H9 (cell line): ENCODE measurements at places on chromosomes 1 and 21.
A peak's percentile ranks its signal among the peaks of the same experiment; 100 is the strongest.

DNA sequence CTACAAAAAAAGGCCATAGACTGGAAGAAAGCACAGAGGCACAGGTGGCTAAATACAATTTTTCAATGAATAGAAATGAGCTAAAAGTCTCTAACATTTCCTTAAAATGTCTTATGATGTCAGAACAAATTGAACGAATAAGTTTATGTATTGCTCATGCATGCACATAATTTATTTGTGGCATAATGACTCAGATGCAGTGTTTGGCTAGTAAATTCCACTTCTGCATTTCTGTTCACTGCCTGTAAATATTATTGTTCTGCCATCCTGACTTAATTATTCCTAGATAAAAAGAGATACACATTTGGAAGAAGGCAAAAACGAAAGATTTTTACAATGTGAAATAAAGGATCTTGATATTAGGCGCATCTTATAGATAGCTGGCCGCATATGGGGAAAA lies 26.6 kb upstream of the EXO1 start:
- no peak for DNase-seq
- H3K36me3 ChIP-seq, result no peaks in the 10 kb centered on the region
- H3K4me3 ChIP-seq, result no peak overlapping the region
- no peak overlapping the region for H3K27ac ChIP-seq

GRCh38 chr1:170305777-170306512 lies 160.2 kb downstream of the NTMT2 start:
- H3K27me3 ChIP-seq, result no peaks in the 10 kb centered on the region
- H3K36me3 ChIP-seq, result no peaks in the 10 kb centered on the region
- H3K27ac ChIP-seq, result no peak overlapping the region
- H3K4me1 ChIP-seq, result no peaks in the 10 kb centered on the region
- DNase-seq, result no peak

GRCh38 chr1:240497908-240498307 lies 114.0 kb downstream of the GREM2 start:
- H3K36me3 ChIP-seq, result no peaks in the 10 kb centered on the region
- no peak overlapping the region for H3K4me3 ChIP-seq
- 0 out of 2 replicates have a peak, but pooled peaks cover 5% of the 10 kb centered on the region for H3K4me1 ChIP-seq
- H3K27me3 ChIP-seq, result no peaks in the 10 kb centered on the region; the same call in 1 of the 2 replicates
- no peak overlapping the region for H3K27ac ChIP-seq

DNA sequence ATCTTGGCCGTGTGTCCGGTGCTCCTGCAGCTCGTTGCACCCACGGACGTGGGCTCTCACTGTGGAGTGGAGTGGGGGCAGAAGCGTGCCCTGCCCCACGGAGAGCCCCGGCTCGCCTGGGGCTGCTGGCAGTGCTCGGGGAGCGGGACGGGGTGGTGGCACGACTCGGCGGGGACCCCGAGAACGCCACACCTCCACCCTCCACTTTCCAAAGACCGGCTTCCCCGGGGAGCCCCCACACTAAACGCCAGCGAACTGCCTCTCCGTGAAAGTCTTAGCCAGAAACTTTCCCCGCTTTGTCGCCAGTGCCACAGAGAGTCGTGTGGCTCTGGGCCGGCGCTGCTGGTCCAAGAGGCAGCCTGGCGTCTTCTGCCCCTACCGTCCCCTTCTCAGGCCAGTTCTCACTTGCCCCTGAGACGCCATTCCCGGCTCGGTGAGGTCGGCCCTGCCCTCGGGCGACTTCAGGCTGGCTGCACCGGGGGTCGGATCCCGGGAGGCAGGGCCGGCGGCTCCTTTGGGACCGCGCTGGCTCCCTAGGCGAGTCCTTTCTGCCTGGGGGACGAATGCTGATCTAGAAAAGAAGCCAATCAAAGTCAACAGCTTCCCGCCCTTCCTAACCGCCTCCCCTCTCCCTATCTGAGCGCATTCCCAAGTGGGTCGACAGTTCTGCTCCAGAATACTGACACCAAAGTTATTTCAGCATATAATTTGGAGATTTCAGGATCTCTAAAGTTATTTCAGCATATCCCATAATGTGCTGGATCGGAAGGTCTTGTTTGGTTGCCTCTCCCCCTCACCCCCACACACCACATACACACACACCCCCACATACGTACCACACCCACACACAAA lies 2.6 kb upstream of the SAMD13 start:
- H3K4me3 ChIP-seq, result peak overlapping the region; percentile 93
- peaks cover 10% of the 10 kb centered on the region; the same call in 1 of the 2 replicates for H3K4me1 ChIP-seq
- H3K27ac ChIP-seq, result no peak overlapping the region
- H3K27me3 ChIP-seq, result no peaks in the 10 kb centered on the region

DNA sequence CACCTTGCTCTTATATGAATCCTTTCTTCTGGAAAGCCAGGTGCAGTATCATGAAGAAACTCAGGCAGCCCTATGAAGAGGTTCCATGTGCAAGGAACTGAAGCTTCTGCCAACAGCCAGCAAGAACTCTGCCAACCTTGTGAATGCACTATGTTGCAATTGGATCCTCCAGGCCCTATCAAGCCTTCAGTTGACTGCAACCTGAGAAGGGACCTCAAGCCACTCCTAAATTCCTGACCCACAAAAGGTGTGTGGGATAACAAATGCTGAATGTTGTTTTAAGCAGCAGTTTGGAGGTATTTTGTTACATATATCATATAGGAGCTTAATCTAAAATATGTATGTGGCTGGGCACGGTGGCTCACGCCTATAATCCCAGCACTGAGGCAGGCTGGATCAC lies 84.0 kb downstream of the RERE start:
- peaks cover 5% of the 10 kb centered on the region; the same call in 1 of the 2 replicates for H3K4me1 ChIP-seq
- no peak overlapping the region for H3K27ac ChIP-seq
- DNase-seq, result no peak
- H3K4me3 ChIP-seq, result no peak overlapping the region
- no peaks in the 10 kb centered on the region for H3K27me3 ChIP-seq
- peaks cover 22% of the 10 kb centered on the region for H3K36me3 ChIP-seq

DNA sequence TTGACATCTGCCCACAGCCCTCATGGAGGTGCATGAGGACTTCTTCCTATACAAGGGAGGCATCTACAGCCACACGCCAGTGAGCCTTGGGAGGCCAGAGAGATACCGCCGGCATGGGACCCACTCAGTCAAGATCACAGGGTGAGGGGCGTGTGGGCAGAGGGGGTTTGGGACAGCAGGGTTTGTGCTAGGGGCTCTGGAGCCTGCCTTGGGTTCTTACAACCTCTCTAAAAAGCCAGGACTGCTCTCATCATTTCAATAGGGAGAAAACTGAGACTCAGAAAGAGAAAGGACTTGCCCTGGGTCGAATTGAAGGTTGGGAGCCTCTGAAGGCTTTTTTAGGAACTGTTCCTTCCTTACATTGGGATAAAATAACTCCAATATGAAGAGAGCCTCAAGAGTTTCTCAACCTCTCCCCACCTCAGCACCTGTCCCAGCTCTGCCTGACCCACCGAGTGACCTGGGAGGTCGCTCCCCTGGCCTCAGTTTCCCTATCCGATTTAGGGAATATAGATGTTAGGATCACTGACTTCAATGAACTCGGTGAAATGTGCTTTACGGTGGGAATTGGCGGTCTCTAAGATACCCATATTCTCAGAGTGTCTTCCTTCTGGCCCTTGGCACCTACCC lies 9.5 kb downstream of the TINAGL1 start:
- no peaks in the 10 kb centered on the region for H3K27me3 ChIP-seq
- H3K36me3 ChIP-seq, result no peaks in the 10 kb centered on the region; the same call in 2 of the 3 replicates
- H3K27ac ChIP-seq, result no peak overlapping the region
- H3K4me3 ChIP-seq, result no peak overlapping the region

- no peak overlapping the region for H3K4me3 ChIP-seq
- DNase-seq, result no peak
- H3K4me1 ChIP-seq, result peaks cover 10% of the 10 kb centered on the region; the same call in 1 of the 2 replicates
- no peak overlapping the region for H3K27ac ChIP-seq
- no peaks in the 10 kb centered on the region for H3K27me3 ChIP-seq
These were observed 91.6 kb upstream of the UBE2U start for GRCh38 chr1:64111787-64112186.

GRCh38 chr1:84918726-84919336 lies 25.8 kb upstream of the LPAR3 start:
- no peaks in the 10 kb centered on the region for H3K4me1 ChIP-seq
- H3K27me3 ChIP-seq, result no peaks in the 10 kb centered on the region
- H3K4me3 ChIP-seq, result no peak overlapping the region
- no peak overlapping the region for H3K27ac ChIP-seq

- no peak within 1 kb of the TSS for H3K27ac ChIP-seq
- peak within 1 kb of the TSS; percentile 77 for H3K4me3 ChIP-seq
- peak; percentile 66 for DNase-seq
- no peaks in the 10 kb centered on the region for H3K4me1 ChIP-seq
- no peaks in the 10 kb centered on the region; the same call in 1 of the 2 replicates for H3K27me3 ChIP-seq
These were observed at the start of gene MIXL1 for GRCh38 chr1:226223157-226223785. TSS of gene MIXL1 (plus strand) at chr1:226223664. CDS start at chr1:226223682, 18 bp downstream.

DNA sequence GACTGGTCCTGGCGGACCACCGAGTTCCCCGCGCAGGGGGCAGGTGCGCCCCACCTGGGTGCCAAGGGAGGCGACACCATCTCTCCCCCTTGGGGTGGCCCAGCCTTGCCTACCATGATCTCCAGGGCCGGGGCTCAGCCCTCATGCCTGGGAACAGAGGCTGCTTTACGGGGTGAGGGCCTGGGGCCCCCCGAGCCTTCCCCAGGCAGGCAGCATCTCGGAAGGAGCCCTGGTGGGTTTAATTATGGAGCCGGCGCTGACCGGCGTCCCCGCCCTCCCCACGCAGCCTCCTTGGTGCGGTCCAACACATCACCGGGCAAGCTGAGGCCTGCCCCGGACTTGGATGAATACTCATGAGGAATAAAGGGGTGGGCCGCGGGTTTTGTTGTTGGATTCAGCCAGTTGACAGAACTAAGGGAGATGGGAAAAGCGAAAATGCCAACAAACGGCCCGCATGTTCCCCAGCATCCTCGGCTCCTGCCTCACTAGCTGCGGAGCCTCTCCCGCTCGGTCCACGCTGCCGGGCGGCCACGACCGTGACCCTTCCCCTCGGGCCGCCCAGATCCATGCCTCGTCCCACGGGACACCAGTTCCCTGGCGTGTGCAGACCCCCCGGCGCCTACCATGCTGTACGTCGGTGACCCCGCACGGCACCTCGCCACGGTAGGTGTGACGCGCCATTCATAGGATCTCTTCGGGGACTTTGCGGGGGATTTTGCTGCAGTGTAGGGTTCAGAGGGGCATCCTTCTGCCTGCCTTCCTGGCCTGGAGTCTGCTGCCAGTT lies 38.2 kb downstream of the TP73 start:
- H3K27ac ChIP-seq, result no peak overlapping the region
- peaks cover 8% of the 10 kb centered on the region; the same call in 1 of the 2 replicates for H3K4me1 ChIP-seq
- H3K27me3 ChIP-seq, result no peaks in the 10 kb centered on the region; the same call in 1 of the 2 replicates
- no peak overlapping the region for H3K4me3 ChIP-seq

GRCh38 chr1:154765970-154766369 lies 104.1 kb downstream of the KCNN3 start:
- H3K27ac ChIP-seq, result no peak overlapping the region
- no peaks in the 10 kb centered on the region for H3K36me3 ChIP-seq
- no peaks in the 10 kb centered on the region for H3K27me3 ChIP-seq
- no peaks in the 10 kb centered on the region for H3K4me1 ChIP-seq

DNA sequence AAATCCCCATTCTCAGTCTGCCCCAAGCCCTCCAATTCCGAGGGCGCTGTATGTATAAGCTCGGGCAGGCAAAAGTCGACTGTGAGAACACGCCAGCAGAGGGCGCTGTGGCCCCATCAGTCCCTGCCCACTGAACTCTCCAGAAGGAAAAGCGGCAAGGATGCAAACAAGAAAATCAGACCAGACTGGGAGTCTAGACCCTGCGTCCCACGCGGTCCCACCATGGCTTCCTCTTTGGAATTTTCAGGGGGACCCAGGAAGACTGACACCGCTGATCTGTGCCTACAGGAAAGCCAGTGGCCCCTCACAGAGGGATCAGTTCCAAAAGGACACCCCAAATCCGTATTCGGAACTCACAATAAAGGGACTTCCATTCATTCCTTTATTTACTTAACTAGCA lies 19.5 kb downstream of the TEX35 start:
- H3K36me3 ChIP-seq, result no peaks in the 10 kb centered on the region
- no peaks in the 10 kb centered on the region for H3K27me3 ChIP-seq
- DNase-seq, result peak; percentile 84
- no peak overlapping the region for H3K27ac ChIP-seq
- H3K4me3 ChIP-seq, result no peak overlapping the region
- H3K4me1 ChIP-seq, result no peaks in the 10 kb centered on the region

DNA sequence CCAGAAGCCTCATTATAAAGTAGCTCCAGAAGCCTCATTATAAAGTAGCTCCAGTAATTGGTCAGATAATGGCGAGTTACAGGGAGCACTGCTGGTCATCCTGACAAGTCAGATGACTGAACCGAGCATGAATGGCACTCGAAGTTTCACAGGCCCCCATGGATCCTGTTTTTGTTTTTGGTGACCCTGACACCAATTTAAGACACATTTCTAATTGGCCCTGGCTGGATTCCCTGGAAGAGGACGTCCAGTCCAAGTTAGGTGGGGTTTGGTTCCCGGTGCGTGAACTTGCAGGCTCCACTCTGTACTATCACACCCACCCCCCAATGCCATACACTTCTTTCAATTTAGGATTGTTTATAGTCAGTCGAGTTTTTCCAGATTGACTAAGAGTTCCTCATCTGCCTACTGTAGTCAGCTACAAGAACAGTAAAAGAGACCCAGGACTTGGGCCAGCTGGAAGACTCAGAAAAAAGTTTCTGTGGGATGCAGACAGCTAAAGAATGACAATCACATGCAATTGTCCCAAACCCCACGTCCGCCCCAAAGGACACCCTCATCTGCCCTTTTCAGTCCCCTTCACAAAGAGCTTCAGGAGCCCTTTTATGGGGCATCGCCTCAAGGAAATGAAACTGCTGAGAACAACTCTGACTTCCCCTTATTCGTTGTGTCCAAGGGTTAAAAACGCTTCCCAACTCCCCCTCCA lies 2.7 kb downstream of the DHRS3 start:
- DNase-seq, result no peak
- peak overlapping the region; percentile 98 for H3K4me3 ChIP-seq
- no peak overlapping the region for H3K27ac ChIP-seq
- H3K36me3 ChIP-seq, result peaks cover 45% of the 10 kb centered on the region
- H3K4me1 ChIP-seq, result no peaks in the 10 kb centered on the region; the same call in 1 of the 2 replicates

GRCh38 chr1:111981090-111981489 lies 8.4 kb downstream of the KCND3 start:
- H3K4me1 ChIP-seq, result peaks cover 2% of the 10 kb centered on the region; the same call in 1 of the 2 replicates
- no peaks in the 10 kb centered on the region for H3K27me3 ChIP-seq
- no peak overlapping the region for H3K4me3 ChIP-seq
- H3K36me3 ChIP-seq, result peaks cover 7% of the 10 kb centered on the region

GRCh38 chr1:224774378-224774777 lies 155.1 kb upstream of the DNAH14 start:
- H3K27me3 ChIP-seq, result no peaks in the 10 kb centered on the region
- H3K27ac ChIP-seq, result no peak overlapping the region
- no peaks in the 10 kb centered on the region for H3K4me1 ChIP-seq
- DNase-seq, result peak; percentile 57
